ENCODE measurements at places on chromosomes 12 and 14.
A peak's percentile ranks its signal among the peaks of the same experiment; 100 is the strongest.

DNA sequence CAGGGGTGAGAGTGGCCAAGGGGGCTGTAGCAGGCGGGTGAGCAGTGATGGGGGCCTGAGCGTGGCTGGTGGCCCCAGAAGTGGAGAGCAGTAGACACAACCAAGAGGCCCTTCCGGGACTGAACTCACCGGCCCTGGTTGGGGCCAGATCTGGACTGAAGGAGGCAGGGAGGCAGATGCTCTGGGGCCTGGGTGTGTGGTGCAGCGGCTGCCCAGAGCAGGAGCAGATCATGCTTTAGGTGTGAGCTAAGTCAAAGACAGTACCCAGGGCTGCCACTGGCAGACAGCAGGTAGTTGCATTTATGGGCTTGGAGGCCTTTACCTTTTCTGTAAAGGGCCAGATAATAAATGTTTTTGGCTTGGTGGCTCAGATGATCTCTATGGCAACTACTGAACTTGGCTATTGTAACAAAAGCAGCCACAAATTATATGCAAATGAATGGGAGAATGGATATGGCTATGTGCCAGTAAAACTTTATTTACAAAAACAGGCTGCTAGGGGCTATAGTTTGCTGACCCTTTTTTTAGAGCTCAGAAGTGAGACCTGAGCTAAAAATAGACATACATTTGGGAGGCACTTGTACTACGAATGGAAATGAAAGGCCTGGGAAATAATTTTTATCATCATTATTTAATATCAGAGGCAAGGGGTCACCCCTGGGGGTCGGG lies 25.6 kb downstream of the SETD1B start:
- no peak for DNase-seq

DNA sequence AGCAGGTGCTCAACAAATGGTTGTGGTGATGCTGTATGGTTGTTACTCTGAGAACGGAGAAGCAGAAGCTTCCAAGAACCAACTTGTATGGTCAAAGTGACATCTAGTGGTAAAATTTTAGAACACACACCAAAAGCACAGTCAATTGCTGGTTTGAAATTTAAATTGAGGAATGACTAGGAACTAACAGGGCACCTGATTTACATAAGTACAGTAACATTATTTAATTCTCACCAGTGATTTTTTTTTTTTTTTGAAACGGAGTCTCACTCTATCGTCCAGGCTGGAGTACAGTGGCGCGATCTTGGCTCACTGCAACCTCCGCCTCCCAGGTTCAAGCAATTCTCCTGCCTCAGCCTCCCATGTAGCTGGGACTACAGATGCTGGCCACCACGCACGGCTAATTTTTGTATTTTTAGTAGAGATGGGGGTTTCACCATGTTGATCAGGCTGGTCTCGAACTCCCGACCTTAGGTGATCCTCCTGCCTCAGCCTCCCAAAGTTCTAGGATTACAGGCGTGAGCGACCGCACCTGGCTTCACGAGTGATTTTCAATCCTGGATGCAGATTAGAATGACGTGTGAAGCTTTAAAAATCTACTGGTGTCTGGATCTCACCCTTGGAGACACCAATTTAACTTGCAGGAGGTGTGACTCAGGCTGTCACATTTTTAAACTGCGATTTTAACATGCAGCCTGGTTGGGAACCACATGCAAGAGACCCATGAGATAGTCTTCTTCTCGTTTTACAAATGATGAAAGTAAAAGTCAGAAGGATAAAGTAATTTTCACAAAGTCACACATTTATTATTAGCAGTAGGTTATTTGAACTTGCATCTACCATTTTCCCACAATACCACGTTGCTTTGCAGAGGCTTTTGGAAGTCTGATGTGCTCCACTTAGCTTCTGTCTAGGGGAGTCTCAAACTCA lies 14.1 kb upstream of the NUMB start:
- no peak for DNase-seq

GRCh38 chr14:29668201-29668600 lies 259.4 kb downstream of the PRKD1 start:
- DNase-seq: no peak

DNA sequence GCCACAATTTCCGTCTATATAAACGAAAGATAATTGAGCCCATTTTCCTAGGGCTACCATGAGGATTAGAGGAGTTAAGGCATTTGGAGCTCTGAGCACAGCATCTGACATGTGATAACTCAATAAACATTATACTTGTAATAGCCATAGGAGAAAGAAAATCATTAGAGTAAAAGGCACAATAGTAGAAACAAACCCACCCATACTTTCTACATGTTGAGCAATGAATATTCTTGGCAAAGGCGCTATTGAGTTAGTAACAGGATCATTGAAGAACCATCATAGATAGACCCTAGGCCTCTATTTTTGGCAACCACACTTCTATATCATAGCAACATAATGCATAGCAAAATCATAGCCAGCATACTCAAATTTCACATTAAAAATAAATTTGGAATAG lies 664.1 kb downstream of the NOVA1 start:
- no peak for DNase-seq

DNA sequence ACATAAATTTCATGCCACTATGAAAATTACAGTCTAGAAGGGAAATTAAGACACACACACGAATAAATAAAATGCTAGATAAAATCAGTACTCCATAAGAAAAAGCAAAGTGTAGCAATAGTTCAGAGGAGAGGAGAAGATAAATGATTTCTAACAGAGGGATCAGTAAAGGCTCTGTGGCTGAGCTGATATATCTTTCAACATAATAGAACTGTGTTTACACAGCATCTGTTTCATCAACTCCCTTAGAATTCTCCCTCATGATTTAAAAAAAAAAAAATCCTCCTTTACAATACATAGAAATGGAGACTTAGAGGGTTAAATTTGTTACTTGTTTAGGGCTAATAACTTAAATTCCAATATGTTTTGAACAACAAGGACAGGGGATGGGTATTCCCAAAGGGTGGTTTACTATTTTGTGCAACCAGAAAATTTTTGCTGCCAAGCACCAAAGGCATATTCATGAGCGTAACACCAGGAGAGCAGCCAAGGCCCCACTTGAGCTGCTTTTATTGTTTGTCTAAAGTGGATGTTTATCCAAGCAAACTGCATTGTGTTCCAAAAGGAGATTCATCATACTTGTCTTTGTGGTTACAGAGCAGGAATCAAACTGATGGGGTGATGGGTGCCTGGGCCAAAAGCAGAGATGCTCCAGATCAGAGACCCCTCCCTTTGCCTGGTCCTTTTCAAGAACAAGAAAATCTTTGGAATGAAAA lies 162.7 kb downstream of the BMP4 start:
- no peak for DNase-seq

DNA sequence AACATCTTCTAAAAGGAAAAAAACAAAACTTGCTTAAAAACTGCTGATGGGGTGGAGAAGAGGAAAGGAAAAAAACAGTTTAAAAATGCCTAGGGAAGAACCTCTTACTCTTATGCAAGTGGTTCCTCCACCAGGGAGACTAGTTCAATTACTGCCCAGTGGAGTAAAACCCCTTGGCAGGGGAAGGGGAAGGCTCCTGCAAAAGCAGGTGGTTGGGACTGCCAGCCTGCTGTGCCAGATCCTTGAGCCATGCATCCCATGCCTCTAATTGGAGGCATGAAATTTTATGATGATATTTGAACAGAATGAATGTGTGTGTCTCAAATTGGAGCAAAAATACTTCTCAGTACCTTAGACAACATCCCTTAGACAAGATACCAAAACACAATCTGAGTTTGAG lies 118.8 kb downstream of the FSCB start:
- no peak for DNase-seq

- DNase-seq: no peak
Measured at GRCh38 chr12:32053881-32054624, 52.6 kb upstream of the BICD1 start.

- DNase-seq: no peak
Measured at GRCh38 chr12:27293463-27293862, 39.2 kb upstream of the BMAL2 start.

- no peak for DNase-seq
Measured at GRCh38 chr14:102817942-102818940, 41.0 kb downstream of the TRAF3 start.

DNA sequence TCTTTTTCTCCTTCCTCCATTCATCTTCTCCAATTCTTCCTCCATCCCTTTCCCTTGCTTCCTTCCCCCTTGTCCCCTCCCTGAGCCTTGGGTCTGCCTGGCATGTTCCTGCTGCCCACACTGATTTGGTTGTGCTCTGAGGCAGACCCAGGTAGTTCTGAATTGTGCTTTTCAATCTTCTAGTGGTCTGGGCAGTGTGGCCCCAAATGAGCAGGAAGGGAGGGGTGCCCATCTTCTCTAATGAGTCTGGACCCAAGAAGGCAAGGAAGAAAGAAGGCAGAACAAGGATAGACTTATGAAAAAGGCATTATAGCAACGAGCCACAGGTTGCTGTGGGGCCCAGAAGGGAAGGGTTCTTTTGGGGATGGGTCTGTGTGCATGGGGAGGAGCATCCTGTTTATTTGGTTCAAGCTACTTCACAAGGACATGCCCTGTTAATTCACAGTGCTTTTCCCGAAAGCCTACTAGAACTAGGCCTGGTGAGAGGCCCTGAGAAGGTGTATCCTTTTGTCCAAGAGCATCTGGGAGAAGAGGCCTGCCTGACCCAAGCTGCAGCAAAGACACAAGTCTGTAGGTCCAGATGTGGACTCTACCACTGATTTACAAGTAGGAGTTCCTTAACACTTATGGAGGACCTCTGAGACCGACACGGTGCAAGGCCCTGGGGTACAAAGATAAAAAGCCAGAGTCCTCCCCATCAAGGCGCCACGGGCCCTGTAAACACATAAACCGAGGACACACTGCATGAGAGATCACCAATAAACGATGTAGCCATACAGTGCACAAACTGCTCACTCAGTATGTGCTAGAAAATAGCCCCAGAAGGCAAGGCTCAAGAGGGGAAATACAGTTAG lies 1.1 kb upstream of the SUSD6 start:
- DNase-seq: no peak

- no peak for DNase-seq
Measured at GRCh38 chr12:89827592-89827991, 119.0 kb upstream of the ATP2B1 start.

GRCh38 chr14:52258783-52259182 lies 8.7 kb upstream of the PTGDR start:
- DNase-seq: no peak

DNA sequence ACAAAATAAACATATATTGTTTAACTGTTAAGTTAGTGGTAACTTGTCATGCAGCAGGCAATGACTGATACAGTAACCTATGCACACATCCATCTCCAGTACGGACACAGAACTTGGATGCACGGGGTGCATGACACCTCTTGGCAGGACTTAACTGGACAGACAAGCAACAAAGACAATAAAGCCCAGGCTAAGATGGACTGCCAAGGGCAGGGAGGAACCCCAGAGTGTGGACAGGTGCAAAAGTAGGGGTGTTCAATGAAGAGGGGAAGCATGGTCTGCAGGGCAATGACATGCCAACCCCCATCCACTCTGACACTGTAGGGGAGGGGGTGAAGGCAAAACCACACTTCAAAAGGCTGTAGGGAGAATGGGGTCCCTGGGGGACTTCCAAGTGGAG lies 11.7 kb downstream of the SSH1 start:
- DNase-seq: no peak

- DNase-seq: no peak
Measured at GRCh38 chr12:96803969-96804368, 103.1 kb upstream of the NEDD1 start.

- peak; percentile 30 for DNase-seq
Measured at GRCh38 chr12:102702447-102703114, 214.5 kb downstream of the PAH start.

All from stimulated activated CD4-positive, alpha-beta T cell treated with anti-CD3 and anti-CD28 coated beads, Interleukin-2, amount 100 ng/mL, for 24 hours (primary cell).